ENCODE measurements at places on chromosomes 7 and 10.

- DNase-seq, result no peak
These were observed 23.2 kb downstream of the RSU1 start for GRCh38 chr10:16794005-16794404.

- peak; percentile 41 for DNase-seq
These were observed 302.2 kb downstream of the RPS24 start for GRCh38 chr10:78335691-78336401.

DNA sequence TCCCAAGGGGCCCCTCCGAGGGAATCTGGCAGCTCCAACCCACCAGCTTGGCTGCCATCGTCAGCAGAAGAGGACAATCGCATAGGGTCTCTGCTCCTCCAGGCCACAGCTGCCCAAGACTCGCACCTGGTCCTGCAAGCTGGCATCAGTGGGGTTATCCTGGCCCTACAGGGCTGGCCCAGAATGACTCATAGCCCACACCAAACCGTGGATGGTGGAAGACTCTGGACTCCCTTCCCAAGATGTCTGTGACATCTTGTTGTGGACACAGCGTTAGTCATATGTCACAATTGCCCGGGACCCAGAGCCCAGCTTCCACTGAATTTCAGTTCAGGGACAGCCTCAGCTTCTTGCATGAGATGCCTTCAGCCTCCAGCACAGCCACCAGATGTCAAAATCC is 91.5 kb upstream of the CUX1 start:
- no peak for DNase-seq

DNA sequence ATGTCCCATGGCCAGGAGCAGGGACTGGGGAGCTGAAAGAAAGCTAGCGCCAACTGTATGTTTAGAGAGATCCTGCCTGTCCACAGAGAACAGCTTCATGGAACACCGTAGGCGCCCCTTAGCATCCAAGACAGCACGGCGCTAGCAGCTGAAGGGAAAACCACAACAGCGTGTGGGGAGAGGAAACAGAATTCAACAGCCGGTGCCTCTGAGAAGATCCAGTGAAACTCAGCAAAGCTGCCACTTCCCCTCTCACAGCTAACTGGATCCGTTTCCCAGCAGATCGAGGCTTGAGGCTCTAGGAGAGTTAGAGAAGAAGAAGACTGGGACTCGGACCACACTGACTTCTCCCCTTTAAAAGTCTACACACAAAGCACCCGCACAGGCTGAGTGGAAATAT is 145.0 kb downstream of the MAD1L1 start:
- DNase-seq, result no peak

- DNase-seq, result peak; percentile 99
These were observed 647 bp upstream of the NACAD start for GRCh38 chr7:45089341-45089891.

- peak; percentile 27 for DNase-seq
These were observed 11.5 kb downstream of the SCRN1 start for GRCh38 chr7:29977886-29978651.

- DNase-seq, result no peak
These were observed 40.7 kb upstream of the MRLN start for GRCh38 chr10:59793919-59794318.

- no peak for DNase-seq
These were observed 733 bp upstream of the ARL5B start for GRCh38 chr10:18658271-18659124.

GRCh38 chr7:56174875-56175760 is 58.9 kb upstream of the NUPR2 start:
- DNase-seq, result peak; percentile 2

DNA sequence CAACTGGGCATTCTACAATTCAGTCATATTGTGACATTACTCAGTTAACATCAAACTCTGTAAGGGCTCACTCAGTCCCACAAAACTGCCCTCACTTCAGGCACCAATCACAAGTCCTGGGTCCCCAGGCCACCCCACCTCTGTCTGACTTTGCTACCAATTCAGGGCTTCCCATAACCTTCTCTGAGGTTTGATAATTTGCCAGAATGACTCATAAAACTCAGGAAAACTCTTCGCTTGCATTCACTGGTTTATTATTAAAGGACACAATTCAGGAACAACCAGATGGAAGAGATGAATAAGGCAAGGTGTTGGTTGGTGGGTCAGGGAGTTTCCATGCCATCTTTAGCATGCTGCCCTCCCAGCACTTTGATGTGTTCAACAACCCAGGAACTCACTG is 41.3 kb downstream of the AVL9 start:
- no peak for DNase-seq

GRCh38 chr10:113305871-113306270 is 247.0 kb upstream of the HABP2 start:
- DNase-seq, result no peak

GRCh38 chr7:128352153-128352537 is 8.4 kb upstream of the RBM28 start:
- no peak for DNase-seq

- no peak for DNase-seq
These were observed 37.4 kb downstream of the VCL start for GRCh38 chr10:74035303-74035702.

DNA sequence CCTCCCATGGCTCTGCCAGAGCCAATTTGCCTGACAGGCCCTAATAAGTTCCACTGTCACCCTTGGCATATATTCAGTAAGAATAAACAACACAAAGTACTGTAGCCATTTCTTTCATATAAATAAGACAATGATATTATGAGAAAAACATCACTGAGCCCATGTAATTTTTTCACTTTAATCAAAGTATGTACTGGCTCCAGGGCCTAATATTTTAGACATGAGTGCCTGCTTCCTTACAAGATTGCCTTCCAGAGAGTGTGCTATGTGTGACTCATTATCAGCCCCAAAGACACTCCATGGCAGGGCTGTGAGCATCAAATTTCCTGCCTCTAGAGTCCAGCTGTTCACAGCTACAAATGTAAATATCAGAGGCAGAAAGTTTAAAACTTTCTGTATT is 297.6 kb downstream of the LHFPL3 start:
- no peak for DNase-seq

GRCh38 chr10:121062115-121062514 is 211.0 kb downstream of the WDR11 start:
- DNase-seq, result no peak

GRCh38 chr10:53827261-53827660 is 973.8 kb downstream of the PCDH15 start:
- DNase-seq, result no peak

- no peak for DNase-seq
These were observed 2.8 kb downstream of the FAM180A start for GRCh38 chr7:135745703-135746312.

GRCh38 chr10:123912871-123913270 is 21.3 kb upstream of the CPXM2 start:
- no peak for DNase-seq

DNA sequence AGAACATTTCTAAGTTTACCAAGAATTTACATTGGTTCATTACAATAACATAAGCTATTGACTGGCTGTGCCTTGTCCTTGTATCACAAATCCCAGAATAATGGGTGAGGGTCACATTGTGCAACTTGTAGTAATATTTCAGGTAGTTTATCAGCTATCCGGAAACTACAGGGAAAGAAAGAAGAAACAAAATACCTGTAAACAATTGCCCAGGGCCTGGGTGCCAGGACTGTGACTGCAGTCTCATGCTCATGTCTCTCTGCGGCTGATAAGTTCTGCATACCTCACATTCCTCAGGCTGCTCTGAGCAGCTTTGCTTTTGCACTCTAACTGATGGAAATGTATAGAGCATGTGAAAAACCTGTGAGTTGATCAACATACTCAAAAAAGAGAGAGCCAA is 131.8 kb upstream of the TRIM24 start:
- DNase-seq, result no peak

GRCh38 chr10:29980084-29980483 is 79.3 kb downstream of the JCAD start:
- no peak for DNase-seq

DNA sequence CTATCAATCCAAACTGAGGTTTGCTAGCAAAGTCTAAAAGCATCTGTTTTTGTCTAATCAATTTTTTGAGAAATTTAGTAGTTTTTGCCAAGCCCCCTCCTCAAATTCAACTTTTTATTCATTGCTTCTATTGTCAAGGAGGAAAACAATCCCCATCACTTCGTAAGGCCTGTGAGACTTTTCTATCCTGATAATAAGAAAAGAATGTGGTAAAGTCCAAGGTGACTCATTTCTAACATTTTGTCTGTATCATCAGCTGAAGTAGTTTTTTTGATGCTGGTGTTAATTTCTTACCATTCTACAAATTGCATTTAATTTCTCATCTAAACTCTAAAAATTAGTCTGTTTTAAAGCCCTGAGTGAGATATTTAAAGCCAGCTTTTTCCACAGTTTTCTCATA is 11.7 kb downstream of the ANK3 start:
- DNase-seq, result no peak

GRCh38 chr10:15681076-15681475 is 38.6 kb downstream of the ITGA8 start:
- DNase-seq, result no peak

GRCh38 chr10:47366731-47367460 is 17.2 kb downstream of the ZNF488 start:
- DNase-seq, result no peak

DNA sequence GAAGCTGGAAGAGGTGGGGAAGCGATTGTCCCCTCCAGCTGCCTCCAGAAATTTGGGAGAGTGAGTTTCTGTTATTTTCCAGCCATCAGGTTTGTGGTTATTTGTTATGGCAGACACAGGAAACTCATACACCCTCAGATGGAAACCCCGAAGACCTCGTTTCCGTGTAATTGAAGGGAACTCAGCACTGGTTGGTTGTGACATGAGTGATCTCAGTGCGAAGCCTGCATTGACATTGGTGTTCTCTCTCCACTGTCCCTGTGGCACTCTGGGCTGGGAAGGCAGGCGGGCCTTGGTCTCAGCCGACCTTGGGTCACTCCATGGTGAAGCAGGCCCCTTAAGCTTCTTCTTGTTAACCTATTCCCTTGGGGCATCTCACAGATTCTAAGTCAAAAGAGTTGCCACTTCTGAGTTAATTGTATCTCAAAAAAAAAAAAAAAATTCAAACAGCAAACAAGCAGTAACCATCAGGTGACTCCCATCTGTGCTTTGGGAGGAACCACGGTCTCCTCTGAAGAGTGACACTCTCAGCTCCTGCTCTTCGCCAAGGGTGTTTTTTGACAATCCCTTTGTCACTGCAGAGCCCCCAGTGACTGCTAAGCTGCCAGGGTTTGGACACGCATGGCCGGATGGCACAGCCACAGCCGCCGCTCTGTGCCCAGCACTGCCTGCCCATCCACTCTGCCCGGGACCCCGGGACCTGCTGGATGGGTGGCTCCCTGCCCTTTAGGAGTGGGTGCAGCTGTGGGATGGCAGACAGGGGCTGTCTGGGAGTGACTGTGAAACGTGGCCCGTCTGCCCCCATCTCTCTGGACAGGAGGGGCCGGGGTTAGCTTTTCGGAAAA is 233.6 kb downstream of the PRPF18 start:
- DNase-seq, result no peak

GRCh38 chr10:119140603-119141245 is 24.8 kb downstream of the SFXN4 start:
- no peak for DNase-seq

DNA sequence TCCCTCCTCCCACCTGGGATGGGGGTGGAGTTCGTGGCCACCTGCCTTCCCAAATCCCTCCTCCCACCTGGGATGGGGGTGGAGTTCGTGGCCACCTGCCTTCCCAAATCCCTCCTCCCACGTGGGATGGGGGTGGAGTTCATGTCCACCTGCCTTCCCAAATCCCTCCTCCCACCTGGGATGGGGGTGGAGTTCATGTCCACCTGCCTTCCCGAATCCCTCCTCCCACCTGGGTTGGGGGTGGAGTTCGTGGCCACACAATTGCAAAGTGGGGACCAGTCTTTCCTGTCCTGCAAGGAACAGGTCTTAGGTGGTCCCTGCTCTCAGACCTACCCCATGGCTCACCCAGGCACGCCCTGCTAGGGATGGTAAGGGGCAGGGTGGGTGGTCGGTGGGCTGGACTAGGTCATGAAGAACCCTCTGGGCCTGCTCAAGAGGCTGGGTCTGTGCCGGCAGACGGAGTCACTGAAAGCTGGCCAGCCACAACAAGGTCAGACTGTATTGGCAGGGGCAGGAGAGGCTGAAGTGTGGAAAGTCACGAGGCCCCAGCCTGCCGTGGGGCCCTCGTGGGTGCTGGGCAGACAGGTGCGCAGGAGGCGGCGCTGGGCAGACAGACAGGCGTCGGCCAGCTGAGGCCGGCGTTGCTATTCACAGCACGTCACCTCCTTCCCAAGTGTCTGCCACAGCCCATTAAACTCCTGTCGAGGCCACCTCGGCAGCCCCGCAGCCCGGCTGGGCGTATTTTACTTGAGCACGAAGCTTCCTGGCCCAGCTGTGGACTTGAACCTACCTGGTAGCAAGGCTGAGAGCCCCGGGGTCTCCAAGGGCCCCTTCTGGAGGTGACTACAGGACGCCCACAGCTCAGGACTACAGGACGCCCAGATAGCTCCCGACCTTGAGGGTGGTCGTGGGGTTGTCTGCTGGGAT is 4.1 kb downstream of the KNDC1 start:
- no peak for DNase-seq

GRCh38 chr10:61987951-61988379 is 86.5 kb downstream of the ARID5B start:
- DNase-seq, result no peak
